H9 (cell line): ENCODE measurements at places on chromosomes 11 and 22. TPM values are rescaled to one million over a fixed set of nuclear protein-coding genes. Genes with fewer than 3 reads are reported as not detected.

SPDYC gene
- total RNA-seq: 0.44 and 0.61 TPM in 2 replicates

DEPDC7 gene
- total RNA-seq: 4.4 TPM in 2 replicates

HEPHL1 gene
- total RNA-seq: 0.07 TPM in 1 of 2 replicates, not detected in the other

PLEKHB1 gene
- 34.0 and 37.1 TPM in 2 replicates for total RNA-seq

DGAT2 gene
- 2.6 and 2.8 TPM in 2 replicates for total RNA-seq

GP1BB gene
- 2.4 and 3.4 TPM in 2 replicates for total RNA-seq

GVQW3 gene
- 4.5 and 4.7 TPM in 2 replicates for total RNA-seq

SIPA1 gene
- 32.0 and 37.4 TPM in 2 replicates for total RNA-seq

OR52B2 gene
- total RNA-seq: not detected in 2 replicates
